SK-MEL-5 (cell line): ENCODE measurements at places on chromosomes 12 and 14. TPM values are rescaled to one million over a fixed set of nuclear protein-coding genes. Genes with fewer than 3 reads are reported as not detected.

Gene NUP107
- 69.8 and 75.4 TPM in 2 replicates for total RNA-seq

Gene JAG2
- total RNA-seq: 1.3 TPM in 2 replicates

Gene GLS2
- total RNA-seq: not detected in 2 replicates

Gene SERPINA3
- 195 and 196 TPM in 2 replicates for total RNA-seq

Gene TRHDE
- total RNA-seq: not detected in 2 replicates

Gene NOC4L
- total RNA-seq: 11.4 and 12.1 TPM in 2 replicates

Gene SPIC
- not detected in 2 replicates for total RNA-seq

Gene KRT83
- not detected in 2 replicates for total RNA-seq

Gene PLCZ1
- total RNA-seq: not detected in 2 replicates

Gene LPAR5
- 0.11 TPM in 1 of 2 replicates, not detected in the other for total RNA-seq

Gene GPR84
- total RNA-seq: 0.11 TPM in 1 of 2 replicates, not detected in the other

Gene BEGAIN
- 5.3 and 10.0 TPM in 2 replicates for total RNA-seq

Gene RAD51AP1
- total RNA-seq: 17.8 and 25.8 TPM in 2 replicates

Gene SLC6A12
- 1.4 and 1.6 TPM in 2 replicates for total RNA-seq

Gene PAX9
- total RNA-seq: 1.9 and 2.1 TPM in 2 replicates
